ENCODE measurements at places on chromosomes 7 and 10. TPM values are rescaled to one million over a fixed set of nuclear protein-coding genes. Genes with fewer than 3 reads are reported as not detected.

FBXL13 gene
- total RNA-seq, result 0.36 TPM

TBXAS1 gene
- total RNA-seq, result 3.9 TPM

ECHS1 gene
- total RNA-seq, result 212 TPM

SDK1 gene
- total RNA-seq, result 1.3 TPM

BAIAP2L1 gene
- total RNA-seq, result 2.1 TPM

All from left ventricle myocardium inferior (tissue), 1 donor.